ENCODE measurements at places on chromosomes 7 and 10. TPM values are rescaled to one million over a fixed set of nuclear protein-coding genes. Genes with fewer than 3 reads are reported as not detected.

DNA sequence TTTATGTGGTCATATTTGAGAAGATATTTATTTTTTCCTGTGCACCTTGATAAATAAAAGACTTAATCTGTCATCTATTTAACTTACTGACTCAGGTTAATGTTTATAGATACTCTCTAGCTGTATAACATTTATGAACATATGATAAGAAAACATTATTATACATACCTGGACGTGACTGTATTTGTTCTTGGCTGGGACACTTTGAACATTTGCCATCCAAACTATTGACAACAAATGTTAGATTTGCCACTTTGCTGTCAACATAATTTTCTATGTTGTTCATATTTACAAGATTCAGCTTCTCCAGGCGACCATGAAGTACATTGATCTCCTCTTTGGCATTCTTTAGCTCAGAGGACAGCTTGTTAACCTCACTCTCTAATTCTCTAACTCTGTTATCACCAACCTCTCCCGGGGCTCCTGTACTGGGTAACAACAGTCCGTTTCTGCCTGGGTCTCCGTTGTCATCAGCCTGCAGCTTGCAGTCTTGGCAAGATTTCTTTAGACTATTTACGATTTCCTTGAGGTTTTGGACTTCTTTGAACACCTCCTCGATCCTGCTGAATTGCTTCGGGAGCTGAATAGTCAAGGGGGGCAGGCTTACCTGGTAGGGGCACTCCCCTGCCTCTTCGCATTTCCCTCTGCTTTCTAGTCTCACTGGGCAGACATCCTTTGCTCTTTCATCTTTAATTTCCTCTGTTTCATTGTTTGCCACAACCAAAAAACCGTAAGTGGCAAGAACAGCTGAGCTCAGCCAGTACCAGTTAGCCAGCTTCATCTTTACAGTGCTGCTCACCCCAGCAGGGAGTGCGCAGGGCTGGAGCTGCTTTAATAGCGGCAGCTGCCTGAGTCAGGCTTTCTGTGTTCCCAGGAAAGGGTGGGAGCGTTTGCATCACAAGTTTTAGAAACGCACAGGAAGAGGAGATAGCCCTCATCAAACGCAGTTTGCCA is at the start of gene FGL2:
Gene FGL2 (minus strand): TSS at position 807 of the 954 bp plus-strand sequence. CDS start 26 bp downstream, at position 781.
- peaks cover 33% of the 10 kb centered on the region for H3K4me1 ChIP-seq
- peaks cover 12% of the 10 kb centered on the region for H3K36me3 ChIP-seq
- peak within 1 kb of the TSS; percentile 78 for H3K27ac ChIP-seq
- H3K4me3 ChIP-seq: peak within 1 kb of the TSS; percentile 100

GRCh38 chr7:23431702-23432199 is 38.5 kb downstream of the IGF2BP3 start:
- H3K4me3 ChIP-seq: no peak overlapping the region
- H3K27ac ChIP-seq: no peak overlapping the region
- H3K27me3 ChIP-seq: peaks cover 5% of the 10 kb centered on the region
- no peak for DNase-seq

- H3K36me3 ChIP-seq: no peaks in the 10 kb centered on the region
- H3K4me1 ChIP-seq: no peaks in the 10 kb centered on the region
- no peak overlapping the region for H3K4me3 ChIP-seq
- H3K27me3 ChIP-seq: no peaks in the 10 kb centered on the region
- no peak overlapping the region for H3K27ac ChIP-seq
- no peak for DNase-seq
Measured at GRCh38 chr7:95267754-95268153, 56.6 kb downstream of the PON1 start.

DNA sequence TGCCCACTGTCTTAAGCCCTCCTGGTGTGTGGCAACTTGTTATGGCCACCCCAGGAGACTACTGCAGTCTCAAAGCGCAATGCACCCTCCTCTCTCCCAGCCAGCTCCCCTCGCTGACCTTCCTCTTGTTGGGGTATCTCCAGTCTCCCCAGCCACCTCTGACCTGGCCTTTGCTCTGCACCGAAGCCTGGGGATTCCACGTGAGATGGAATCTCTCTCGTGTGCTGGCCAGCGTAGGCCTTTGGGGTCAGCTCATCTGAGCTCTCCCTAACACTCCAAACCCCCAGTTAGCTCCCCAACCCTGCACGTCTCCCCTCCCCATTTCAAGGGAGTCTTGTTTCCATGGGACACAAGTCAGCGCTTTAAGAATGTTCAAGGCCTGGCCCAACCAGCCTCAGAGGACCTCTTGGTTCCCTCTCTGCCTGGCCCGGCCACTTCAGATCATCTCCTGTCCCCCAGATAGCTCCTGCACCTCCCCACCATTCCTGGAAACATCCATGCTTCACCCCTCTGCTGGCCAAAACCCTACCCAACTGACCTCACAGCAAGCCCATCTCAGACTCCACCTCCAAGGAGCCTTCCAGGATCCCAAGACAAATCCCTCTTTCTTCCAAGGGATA is 11.2 kb downstream of the ITPRIP start:
- DNase-seq: no peak
- H3K4me3 ChIP-seq: no peak overlapping the region
- H3K36me3 ChIP-seq: peaks cover 7% of the 10 kb centered on the region
- H3K27ac ChIP-seq: peak overlapping the region; percentile 86

GRCh38 chr10:8544500-8544899 is 490.0 kb downstream of the GATA3 start:
- H3K27ac ChIP-seq: no peak overlapping the region
- no peaks in the 10 kb centered on the region for H3K36me3 ChIP-seq
- H3K4me3 ChIP-seq: no peak overlapping the region
- H3K4me1 ChIP-seq: no peaks in the 10 kb centered on the region
- no peak for DNase-seq

- no peak overlapping the region for H3K4me3 ChIP-seq
- no peak for DNase-seq
- H3K27me3 ChIP-seq: no peaks in the 10 kb centered on the region
- H3K4me1 ChIP-seq: no peaks in the 10 kb centered on the region
- no peaks in the 10 kb centered on the region for H3K36me3 ChIP-seq
Measured at GRCh38 chr7:156050636-156051569, 238.6 kb upstream of the SHH start.

DNA sequence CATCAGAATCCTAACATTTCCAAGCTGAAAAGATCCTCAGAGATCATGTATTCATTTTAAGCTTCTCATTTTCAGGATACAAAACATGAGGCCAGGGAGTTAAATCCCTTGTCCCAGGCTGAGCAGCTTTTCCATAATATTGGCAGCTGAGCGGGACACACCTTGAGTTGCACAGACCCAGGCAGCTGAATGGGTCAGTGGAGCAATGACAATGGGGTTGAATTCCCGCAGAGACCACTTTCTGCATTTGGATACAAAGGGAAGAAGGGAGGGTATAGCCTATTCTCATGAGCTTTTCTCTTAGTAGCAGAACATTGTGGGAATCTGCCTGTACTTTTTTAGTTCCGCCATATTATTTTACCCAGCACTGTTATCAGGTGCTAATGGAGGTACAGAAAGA is 49.5 kb downstream of the PRR15 start:
- H3K27ac ChIP-seq: no peak overlapping the region
- no peak for DNase-seq
- H3K4me1 ChIP-seq: no peaks in the 10 kb centered on the region
- H3K4me3 ChIP-seq: no peak overlapping the region
- no peaks in the 10 kb centered on the region for H3K36me3 ChIP-seq
- H3K27me3 ChIP-seq: no peaks in the 10 kb centered on the region

DNA sequence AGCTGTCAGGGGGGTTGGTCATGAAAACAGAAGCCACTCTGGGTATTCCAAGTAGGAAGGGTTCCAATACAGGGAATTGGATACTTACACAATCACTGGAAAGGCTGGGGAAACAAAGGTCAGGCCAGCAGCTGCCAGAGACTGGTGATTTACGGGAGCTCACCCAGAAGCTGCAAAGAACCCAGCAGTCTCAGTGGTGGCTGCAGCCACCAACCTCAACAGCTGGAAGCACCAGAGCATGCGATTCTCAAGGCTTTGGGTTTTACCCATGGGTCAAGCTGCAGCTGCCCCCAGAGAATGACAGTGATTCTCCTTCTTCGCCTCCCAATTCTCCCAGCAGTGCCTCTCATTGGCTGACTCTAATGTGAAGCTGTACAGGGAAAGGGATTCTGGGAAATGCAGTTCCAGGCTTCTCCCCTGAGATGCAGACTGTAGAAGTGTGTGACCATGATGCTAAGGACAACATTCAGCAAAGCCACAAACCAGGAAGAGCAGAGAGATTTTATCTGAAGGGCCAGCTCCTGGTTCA is 107.2 kb upstream of the TCF7L2 start:
- no peak overlapping the region for H3K27ac ChIP-seq
- no peak overlapping the region for H3K4me3 ChIP-seq
- no peaks in the 10 kb centered on the region for H3K36me3 ChIP-seq
- no peak for DNase-seq

DNA sequence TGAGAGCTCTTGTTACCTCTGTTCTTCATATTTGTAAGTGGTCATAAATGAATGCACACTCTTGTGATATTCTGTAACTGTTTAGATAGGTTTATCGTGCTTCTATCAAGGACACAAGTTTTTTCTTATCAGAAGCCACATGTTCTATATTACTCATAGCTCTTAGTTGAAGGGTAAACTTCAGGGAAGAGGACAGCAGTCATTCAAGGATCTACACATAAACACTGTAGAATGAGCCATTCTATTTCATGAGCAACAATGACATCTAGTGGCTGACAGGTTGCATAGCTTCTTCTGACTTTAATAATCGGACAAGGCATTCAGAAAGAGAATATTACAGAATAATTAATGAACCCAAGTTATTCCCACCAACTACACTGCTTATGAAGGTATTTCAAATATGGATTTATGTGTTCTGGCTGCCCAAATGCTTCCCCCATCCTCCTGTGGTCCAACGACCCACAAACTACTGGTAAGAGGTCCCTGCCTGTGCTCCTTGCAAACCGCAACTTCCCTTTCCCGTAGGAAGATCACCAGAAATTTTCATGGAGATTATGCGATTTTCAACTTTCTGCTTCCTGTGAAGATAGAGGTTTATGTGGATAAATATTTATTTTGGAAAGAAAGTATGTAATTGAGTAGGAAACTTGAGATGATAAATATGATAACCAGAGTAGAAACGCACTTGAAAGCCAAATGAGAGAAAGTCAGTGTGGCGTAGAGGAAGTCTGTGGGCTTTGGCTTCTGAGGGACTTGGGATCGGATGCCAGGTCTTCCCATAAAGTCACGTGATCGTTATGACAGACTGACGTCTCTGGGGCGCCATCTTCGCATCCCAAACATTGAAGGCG is 16.8 kb upstream of the ABCB5 start:
- no peak overlapping the region for H3K27ac ChIP-seq
- DNase-seq: peak; percentile 72
- H3K27me3 ChIP-seq: no peaks in the 10 kb centered on the region
- peaks cover 7% of the 10 kb centered on the region for H3K4me1 ChIP-seq
- no peaks in the 10 kb centered on the region for H3K36me3 ChIP-seq

- DNase-seq: no peak
- H3K27me3 ChIP-seq: no peaks in the 10 kb centered on the region
- H3K4me1 ChIP-seq: peaks cover 31% of the 10 kb centered on the region
Measured at GRCh38 chr10:64036321-64036930, 515.2 kb downstream of the REEP3 start.

DNA sequence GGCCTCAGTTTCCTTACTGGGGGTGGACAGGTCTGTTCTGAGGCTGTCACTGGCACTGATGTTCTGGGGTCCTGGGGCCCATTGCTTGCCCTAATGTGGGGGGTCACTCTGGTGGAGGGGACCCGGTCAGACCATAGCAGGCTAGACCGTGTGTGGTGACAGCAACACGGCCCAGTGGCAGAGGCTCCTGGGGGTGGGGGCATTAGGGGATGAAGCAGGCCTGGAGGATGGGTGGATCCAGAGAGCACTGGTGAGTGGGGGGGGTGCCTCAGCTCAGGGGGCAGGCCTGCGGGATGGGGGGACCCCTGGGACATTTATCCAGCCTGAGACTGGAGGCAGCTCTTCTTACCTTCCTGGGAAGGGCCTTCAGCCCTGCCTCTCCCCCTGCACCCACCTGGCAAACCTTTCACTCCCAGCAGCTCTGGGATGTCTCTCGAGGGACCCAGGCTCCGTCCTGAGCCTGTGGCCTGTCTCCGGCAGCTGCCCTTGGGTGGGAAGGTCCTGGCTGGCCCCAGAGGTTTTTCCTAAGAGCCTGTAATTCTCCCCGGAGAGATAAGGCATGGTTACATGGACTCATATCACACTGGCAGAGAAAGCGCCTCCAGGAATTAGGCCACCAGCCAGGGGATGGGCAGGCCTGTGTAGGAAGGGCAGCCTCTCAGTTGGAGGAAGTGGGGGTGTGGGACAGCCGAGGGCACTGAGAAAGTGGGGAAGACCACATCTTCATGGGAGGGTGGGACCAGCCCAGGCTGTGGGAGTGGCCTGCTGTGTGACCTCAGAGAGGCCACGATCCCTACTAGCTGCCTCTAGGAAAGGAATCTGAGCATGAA is 147.7 kb downstream of the UBE2H start:
- no peak overlapping the region for H3K27ac ChIP-seq
- DNase-seq: no peak
- H3K4me1 ChIP-seq: no peaks in the 10 kb centered on the region
- no peaks in the 10 kb centered on the region for H3K27me3 ChIP-seq

- no peaks in the 10 kb centered on the region for H3K4me1 ChIP-seq
- H3K27ac ChIP-seq: no peak overlapping the region
- DNase-seq: peak; percentile 21
- H3K4me3 ChIP-seq: no peak overlapping the region
- no peaks in the 10 kb centered on the region for H3K36me3 ChIP-seq
Measured at GRCh38 chr10:113802997-113803396, 50.9 kb downstream of the DCLRE1A start.

DNA sequence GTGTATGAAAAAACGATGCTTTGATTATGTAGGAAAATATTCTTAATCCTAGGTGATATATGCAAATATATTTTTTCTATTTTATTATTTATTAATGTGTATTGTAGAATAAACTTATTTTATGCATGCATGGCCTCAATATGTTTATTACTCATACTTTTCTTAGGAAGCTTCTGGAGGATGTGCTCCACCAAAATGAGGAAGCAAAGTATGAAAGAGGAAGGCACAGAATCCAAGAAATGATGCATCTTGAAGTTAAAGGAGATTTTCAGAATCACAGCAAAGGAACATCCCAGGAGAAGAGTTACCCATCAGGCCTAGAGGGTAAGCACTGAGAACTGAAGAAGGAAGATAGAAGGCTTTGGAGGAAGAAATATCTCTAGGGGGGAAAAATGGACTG is 35.0 kb upstream of the MRPS16 start:
- no peak overlapping the region for H3K27ac ChIP-seq
- no peaks in the 10 kb centered on the region for H3K36me3 ChIP-seq
- no peaks in the 10 kb centered on the region for H3K27me3 ChIP-seq
- no peaks in the 10 kb centered on the region for H3K4me1 ChIP-seq

- H3K36me3 ChIP-seq: no peaks in the 10 kb centered on the region
- DNase-seq: no peak
- H3K27ac ChIP-seq: no peak overlapping the region
- no peaks in the 10 kb centered on the region for H3K27me3 ChIP-seq
- no peaks in the 10 kb centered on the region for H3K4me1 ChIP-seq
- H3K4me3 ChIP-seq: no peak overlapping the region
Measured at GRCh38 chr10:16987976-16988610, 141.5 kb downstream of the CUBN start.

The STAM gene
- 5.5 TPM for polyA plus RNA-seq

The FAM180A gene
- polyA plus RNA-seq: not detected

The SNCG gene
- not detected for polyA plus RNA-seq

The HGF gene
- polyA plus RNA-seq: 18.3 TPM

The SPDYE8 gene
- not detected for polyA plus RNA-seq

The TES gene
- polyA plus RNA-seq: 61.7 TPM

The STAG3 gene
- polyA plus RNA-seq: not detected

The NCF1 gene
- polyA plus RNA-seq: 489 TPM

The PDGFA gene
- not detected for polyA plus RNA-seq

The SEMA3C gene
- polyA plus RNA-seq: 13.7 TPM

The PON3 gene
- not detected for polyA plus RNA-seq

The PAX4 gene
- polyA plus RNA-seq: not detected

The GJD4 gene
- not detected for polyA plus RNA-seq

The RBP3 gene
- polyA plus RNA-seq: not detected

All from CD14-positive monocyte (primary cell).